ENCODE measurements at places on chromosomes 16 and 17.

DNA sequence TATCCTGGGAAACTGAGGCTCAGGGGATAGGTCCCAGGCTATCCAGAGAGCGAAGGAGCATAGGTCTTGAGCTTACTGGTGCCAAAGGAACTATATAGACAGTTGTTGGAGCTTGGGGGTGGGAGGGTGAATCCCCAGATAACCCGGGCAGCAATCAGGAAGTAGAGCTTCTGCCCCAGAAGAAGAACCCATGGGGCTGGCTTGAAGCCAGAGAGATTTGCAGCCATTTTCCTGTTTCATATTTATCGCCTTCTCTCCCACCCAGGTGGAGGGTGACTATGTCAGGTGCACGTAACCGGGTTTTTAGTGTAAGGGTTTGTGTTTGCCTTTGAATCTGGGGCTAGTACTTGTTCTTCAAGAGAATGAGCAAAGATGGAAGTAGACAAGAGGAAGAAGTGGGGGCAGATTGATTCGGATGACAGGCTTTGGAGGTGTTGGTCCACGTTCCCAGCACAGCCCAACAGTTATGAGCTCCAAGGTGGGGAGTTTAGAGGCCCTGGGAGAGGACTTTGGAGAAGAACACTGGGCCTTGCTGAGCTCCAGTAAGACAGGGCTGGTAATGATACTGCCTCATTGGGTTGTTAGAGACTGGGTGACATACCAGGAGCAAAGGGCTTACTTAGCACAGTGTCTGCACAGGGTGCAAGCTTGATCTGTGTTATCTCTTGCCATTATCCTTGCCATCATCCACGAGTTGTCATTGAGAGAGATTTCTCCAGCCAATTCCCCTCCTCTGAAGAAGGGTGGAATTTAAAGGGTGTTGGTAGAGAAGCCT, 145.6 kb downstream of the CCDC182 start:
- DNase-seq = peak; percentile 36

DNA sequence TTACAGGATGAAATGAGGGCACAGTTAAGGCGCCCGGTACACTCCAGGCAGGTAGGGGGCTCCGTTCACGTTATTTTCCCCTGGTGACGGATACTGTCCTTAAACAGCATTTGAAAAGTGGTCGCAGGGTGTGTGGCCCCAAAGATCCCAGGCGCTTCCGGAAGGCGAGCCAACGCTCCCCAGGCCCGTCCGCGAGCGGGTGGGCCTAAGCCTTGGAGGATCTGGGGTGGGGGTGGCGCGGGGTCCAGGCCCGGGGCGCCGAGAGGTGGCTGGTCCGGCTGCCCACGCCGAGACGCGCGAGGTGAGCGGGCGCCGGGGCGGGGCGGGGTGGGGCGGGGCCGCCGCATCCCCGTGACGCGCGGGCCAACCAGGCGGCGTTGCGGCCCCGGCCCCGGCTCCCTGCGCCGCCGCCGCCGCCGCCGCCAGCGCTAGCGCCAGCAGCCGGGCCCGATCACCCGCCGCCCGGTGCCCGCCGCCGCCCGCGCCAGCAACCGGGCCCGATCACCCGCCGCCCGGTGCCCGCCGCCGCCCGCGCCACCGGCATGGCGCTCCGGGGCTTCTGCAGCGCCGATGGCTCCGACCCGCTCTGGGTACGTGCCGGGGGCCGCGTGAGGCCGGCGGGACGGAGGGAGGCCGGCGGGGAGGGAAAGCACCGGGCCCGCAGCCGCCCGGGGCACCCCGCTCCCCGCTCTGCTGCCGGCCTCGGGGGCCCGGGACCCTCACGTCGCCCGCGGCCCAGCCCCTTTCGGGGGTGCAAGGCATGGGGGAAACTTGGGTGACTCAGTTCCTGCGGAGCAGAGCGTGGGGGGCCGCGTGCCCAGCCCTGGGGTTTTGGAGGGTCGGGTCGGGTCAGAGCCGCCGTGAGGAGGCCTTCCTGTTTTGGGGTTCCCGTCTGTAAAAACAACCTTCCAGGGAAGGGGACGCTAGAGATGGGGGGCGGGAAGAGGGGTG, at the start of gene ABCC1:
Gene ABCC1, plus strand, starts transcription at position 407 of the 951 bp plus-strand sequence. Its CDS starts 136 bp downstream, at position 543.
- peak; percentile 37 for DNase-seq

- no peak for DNase-seq
These were observed 1.7 kb downstream of the TTC19 start for GRCh38 chr17:16001226-16001897.

- DNase-seq = no peak
These were observed 1.7 kb downstream of the TUBG2 start for GRCh38 chr17:42660692-42661345.

DNA sequence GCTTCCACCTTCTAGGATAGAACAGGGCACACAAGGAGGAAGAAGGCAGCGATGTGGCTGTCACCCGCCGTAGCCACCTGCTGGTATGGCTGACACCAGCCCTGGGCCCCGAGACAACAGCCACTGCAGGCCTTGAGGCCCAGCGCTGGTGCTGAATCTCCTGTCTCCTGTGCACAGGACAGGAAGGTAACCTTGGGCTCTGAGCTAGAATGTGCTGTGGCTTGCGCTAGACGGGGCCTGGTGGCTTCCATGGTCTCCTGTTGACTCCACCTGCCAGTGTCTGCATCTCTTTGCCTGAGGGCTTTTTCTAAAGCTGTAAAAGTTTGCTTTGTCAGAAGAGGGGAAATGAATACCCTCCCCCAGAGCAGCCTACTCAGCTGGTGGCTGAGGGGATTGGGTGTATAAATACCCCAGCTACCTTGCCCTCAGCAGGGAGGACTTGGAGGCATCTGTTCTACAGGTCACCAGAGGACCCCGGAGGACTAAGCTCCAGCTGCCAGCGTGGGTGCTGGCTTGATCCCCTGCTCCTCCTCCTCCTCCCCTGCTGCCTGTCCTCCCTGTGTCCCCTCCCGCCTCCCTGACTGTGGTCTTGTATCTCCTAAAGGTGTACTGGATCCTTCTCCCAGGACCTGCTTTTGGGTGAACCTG, 76.1 kb upstream of the SDK2 start:
- no peak for DNase-seq

GRCh38 chr16:84511180-84511800, 6.8 kb upstream of the MEAK7 start:
- DNase-seq = peak; percentile 69

DNA sequence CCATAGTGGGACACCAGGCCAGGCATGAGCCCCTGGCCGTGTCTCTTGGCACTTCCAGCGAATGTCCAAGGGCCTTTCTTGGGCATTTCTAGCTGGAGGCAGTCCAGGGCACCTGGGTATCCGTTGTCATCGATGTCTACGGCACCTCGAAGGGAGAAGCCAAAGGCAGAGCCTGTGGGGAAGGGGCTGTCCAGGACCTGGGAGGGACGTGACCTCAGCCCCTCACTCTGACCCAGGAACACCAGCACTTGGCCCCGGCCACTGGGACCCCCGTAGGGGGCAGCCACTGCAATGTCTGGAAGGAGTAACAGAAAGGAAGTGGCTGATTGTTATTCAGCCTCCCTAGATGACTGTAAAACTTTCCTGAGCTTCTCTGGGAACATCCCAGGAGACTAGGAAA, 8.7 kb downstream of the ITGA2B start:
- no peak for DNase-seq

GRCh38 chr17:68599091-68599490, 2.1 kb downstream of the FAM20A start:
- no peak for DNase-seq

DNA sequence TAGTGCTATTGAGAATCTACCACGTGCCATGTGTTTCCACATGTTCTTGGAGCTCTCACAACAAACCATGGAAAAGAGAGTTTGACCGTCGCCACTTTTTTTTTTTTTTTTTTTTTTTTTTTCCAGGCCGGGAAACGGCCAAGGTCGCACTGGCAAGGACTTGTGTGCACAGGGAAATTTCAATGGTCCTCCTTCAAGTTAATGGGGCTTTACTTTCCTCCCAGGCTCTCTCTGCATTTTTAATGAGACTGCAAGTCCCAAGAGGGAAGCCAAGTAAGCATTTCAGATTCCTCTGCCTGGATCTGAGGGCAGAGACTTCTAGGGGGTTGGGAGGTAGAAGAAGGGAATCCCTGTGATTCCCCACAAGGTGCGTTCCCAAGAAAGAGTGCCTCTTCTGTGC, 94.7 kb upstream of the MPHOSPH6 start:
- DNase-seq = no peak

DNA sequence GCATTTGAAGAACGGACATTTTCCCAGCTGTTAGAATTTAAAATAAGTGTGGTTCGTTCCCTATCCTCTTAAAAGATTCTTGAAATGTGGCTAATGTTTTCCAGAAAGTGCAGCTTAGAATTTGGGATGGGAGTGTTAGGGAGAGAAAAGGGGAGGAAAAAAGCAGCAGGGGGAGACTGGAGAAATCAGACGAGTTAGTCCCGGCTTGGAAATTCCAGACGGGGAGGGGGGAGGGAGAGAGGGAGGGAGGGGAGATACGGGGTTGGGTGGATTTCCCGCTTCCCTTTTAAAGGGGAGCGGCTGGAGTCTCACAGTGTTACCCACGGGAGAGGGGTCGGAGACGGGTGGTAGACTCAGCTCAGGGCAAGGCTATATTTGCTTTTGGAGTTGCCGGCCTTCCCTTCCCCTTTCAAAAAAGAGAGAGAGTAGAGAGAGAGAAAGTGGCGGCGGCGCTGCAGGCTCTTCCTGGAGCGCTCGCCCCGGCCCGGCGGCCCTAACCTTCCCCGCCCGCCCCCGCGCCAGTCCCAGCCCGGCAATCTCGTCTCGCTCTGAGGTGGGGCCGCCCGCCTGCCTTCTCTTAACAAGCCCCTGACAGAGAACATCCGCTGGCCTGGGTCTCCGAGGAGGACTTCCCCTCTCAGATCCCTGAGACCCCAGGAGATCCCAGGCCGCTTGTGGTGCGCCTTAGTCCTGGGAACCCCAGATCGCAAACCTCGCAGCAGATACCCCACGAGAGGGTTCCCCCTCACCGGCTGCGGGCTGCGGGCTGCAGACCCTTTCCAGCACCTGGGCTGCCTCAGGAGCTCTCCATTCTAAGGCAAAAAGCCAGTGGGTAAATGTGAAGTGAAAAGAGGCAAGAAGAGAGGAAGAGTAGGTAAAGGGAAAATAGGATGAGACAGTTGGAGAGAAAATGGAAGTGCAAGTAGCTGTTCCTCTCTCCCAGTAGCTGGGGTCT, 6.6 kb downstream of the IGF2BP1 start:
- no peak for DNase-seq

DNA sequence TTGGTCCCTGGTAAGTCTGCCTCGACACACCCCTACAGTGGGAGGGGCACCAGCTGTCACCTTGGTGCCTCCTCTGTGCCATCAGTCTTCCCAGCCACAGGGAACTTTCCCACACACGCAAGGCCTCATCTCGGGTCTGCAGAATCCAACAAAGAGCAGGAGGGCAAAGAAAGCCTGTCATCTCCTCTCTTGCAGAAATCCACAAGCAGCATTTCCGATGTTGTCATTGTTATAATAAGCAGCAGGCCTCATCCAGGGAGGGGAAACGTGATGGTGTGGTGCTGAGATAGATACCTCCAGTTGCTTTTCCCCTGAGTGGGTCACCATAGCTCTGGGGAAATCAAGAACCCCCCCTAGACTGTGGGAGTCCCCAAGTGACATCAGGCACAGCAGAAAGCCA, 110.4 kb downstream of the CMIP start:
- DNase-seq = no peak

DNA sequence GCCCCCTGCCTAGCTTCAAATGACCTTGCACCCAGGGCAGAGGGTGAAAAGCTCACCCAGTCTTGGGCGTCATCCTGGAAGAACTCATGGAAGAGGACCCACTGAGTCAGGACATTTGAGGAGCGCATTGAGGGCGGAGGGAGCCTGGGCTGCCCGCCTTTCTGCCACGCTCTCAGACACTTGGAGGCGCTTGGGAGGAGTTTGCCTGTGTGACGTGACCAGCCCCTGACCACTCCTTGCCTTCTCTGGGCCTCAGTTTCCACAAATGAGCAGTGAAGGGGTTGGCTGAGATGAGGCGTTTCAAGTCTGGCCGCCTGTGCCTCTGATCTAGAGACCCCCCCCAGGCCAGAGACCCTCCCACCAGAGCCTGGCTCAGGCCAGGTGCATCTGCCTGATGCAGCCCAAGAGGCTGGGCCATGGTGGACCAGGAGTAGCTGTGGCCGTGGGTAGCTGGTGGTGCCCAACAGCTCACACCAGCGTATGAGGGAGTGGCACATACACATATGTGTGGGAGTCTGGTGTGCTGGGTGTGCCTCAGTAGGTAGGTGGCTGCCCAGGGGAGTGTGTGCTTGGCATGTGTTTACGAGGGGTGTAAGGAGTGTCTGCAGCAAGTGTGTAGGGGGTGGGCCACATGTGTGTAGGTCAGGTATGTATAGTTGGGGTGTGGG, 80.2 kb upstream of the TOB1 start:
- no peak for DNase-seq

DNA sequence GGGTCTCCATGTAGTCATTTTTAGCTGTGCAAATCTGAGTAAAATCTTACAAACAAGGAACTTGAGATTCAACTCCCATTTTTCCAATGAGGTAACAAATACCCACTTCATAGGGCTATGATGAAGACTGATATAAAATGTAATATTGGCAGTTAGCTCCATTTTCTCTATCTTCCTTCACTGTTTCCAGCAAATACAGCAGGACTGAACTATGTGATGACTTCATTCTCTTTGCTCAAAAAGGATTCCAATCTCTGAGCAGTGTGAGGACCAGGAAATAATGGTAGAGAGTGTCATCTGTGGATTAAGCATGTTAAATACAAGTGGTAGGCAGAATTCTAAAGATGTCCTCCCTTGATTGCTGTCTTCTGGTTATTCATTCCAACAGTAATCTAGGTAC, 18.3 kb downstream of the RND2 start:
- DNase-seq = no peak
